Lower leg skin (tissue), 4 donors: ENCODE measurements at places on chromosomes 12 and 14.
A peak's percentile ranks its signal among the peaks of the same experiment; 100 is the strongest.

- DNase-seq = peak; percentile 66
These were observed 415.4 kb downstream of the ZFP36L1 start for GRCh38 chr14:68377459-68377858.

DNA sequence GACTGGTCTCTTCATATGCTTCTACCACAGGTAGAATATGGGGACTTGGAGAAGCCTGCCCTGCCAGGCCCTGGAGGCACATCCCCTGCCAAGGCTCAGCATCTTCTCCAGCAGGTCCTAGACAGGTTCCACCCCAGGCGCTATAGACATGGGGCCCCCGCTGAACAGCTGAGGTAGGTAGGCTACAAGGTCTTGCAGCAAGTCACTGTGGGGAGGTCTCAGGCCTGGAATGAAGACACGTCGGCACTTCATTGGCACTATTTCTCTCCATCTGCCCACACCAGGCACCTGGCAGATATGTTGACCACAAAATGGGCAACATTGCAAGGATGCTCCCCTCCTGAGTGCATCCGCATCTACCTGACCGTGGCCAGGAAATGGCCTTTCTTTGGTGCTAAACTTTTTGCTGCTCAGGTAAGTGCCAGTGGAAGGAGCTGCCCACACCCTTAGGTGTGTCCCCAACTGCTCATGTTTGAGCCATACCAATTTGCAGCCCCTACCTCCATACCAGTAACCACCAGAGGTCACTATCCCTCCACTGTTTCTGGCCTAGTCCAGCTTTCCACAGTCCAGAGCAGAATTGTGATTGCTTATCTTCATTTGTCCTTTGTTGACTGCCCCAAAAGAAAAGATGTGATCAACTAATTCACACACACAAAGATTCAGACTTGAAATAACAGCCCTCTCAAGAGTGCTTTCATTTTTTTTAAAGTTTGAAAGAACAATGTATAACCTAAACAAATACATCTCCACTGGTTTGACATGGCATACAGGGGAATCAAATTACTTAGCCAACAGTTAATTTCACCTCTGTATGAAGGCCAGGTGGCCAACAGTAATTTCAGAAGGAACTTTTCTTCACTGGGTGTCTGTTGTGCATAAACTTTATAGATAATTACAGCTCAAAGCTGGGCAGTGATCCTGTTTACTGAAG lies 16.1 kb downstream of the PIGH start:
- DNase-seq = peak; percentile 70

GRCh38 chr12:117033382-117034221 lies 65.6 kb downstream of the TESC start:
- no peak for DNase-seq

- no peak for DNase-seq
These were observed 103.9 kb downstream of the ARID2 start for GRCh38 chr12:45833401-45833800.

GRCh38 chr12:11710431-11710830 lies 61.0 kb downstream of the ETV6 start:
- DNase-seq = no peak

- DNase-seq = no peak
These were observed 34.4 kb downstream of the RAD52 start for GRCh38 chr12:915090-915489.

DNA sequence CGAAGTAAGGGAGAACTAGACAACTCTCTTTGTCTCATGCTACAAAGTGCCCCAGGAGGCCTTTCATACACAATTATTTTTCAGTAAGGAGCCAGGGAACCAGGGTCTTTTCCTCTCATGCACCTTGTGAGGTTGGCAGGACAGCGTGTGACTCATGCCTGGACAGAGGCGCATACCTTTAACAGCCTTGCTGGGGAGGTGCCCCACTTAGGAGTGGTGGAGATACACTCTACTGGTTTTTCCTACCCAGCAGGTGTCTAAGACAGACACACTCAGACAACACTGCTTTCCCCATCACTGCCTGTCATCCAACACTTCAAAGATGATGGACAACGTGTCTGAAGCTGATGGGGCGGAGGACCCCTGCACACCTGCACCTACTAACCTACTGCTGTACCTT lies 49.1 kb downstream of the B4GALNT3 start:
- DNase-seq = no peak

- no peak for DNase-seq
These were observed 13.0 kb downstream of the CLEC2B start for GRCh38 chr12:9856151-9856550.

DNA sequence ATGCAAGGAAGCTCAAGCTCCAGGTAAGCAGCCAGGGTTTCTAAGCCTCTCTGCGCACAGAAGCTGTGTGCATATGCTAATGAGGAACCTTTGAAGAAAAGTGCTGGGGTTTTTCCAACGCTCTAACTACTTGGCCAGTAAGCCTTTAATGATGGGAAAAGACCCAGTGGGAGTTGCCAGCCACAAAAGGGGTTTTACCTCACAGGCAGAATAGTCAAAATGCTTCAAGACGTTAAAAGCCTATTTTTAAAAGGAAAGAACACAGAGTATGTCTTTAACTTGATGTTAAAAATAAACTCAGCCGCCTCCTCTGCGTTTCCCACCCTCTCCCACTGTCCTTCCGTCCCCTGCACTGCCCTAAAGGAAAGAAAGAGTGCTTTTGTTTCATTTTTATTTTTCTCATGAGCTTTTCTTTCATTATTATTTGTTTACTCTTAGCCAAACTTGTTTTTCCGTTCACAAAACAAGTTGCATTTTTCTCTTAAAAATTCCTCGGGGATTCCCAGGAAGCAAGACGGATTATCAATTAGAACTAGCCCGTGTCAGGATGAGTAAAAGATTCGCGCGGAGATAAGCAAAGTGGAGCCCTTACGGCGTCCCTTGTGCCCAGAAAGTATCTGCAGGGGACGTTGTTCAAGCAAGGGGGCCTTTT lies 209.8 kb upstream of the NUDT4 start:
- DNase-seq = no peak

DNA sequence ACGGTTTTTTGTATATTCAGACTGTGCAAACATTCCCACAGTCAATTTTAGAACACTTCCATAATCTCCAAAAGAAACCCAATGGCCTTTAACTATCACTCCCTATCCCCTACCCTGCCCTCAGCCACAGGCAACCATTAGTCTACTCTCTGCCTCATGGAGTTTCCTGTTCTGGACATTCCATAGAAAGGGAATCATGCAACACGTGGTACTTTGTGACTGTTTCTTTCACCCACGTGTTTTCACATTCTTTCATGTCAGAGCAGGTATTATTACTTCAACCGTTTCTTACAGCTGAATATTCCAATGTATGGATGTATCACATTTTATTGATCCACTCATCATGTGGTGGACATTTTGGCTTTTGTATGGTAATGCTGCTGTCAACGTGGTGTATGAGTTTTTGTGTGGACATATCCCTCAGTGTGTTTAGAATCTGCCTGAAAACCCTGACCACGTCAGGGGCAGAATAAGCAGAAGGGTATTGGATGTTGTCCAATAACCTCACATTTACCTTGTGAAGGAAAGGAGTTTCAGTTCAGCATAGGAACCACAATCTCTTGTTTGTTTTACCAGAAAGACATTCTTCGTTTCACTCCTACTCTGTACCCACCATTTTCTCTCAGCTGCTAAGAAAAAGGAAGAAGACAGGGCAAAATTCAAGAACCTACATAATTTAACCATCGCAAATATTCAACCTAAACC lies 107.5 kb upstream of the DYRK2 start:
- DNase-seq = no peak

DNA sequence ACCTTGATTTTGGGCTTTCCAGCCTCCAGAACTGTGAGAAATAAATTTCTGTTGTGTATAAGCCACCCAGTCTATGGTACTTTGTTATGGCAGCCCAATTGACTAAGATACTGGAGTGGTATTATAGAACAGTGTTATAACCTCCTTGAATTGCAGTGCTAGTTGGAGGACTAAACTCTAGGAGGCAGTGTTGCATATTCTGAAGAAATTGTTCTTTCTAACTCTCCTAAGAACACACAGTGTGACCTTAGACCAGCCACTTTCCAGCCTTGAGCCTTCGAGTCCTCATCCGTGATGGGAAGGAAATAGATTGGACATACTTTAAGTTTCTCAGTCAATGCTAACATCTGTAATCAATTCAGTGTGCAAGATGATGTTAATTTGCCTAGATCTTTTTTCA lies 22.4 kb upstream of the LRRC10 start:
- DNase-seq = no peak

DNA sequence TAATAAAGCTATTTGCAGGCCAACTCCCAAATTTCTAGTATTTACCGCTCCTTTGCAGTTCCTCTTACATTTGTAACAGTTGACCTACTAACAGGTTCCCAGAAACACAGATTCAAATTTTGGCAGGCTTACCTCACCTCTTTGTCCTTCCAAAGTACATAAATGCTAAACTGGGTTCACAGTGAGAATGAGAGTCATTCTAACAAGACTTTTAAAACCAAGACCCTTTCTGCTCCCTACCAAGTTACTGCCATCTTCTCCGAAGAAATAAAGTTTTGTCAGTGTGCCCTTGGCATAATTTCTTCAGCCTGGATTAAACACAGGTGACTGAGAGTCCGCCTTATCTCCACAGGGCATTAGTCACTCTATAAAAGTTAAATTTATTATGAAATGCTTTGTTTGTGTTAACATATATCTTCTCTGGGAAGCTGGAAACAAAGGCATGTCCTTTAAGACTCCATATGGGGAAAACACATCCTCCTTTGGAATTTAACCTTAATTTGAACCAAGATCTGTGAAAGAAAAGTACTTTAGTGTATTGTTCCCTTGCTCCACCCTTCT lies 28.2 kb downstream of the FOXA1 start:
- DNase-seq = no peak

GRCh38 chr12:47343684-47344567 lies 264.2 kb upstream of the AMIGO2 start:
- no peak for DNase-seq

DNA sequence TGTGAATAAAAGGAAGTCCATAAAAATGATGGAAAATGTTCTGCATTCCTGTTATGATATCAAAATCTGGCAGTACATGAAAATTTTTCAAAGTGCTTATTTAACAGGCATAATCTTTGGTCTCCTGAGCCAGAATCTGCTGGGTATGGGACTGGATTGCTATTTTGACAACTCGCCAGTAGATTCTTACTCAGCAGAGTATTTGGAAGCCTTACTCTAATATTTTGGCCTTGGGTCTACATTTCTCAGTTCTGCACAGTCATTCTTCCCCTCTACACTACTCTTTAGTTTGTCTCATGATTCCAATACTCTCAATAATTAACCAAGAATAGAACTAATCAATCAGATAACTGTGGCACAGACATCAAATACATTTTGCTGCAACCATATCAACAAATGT lies 1.1 kb upstream of the SLCO1B1 start:
- no peak for DNase-seq

DNA sequence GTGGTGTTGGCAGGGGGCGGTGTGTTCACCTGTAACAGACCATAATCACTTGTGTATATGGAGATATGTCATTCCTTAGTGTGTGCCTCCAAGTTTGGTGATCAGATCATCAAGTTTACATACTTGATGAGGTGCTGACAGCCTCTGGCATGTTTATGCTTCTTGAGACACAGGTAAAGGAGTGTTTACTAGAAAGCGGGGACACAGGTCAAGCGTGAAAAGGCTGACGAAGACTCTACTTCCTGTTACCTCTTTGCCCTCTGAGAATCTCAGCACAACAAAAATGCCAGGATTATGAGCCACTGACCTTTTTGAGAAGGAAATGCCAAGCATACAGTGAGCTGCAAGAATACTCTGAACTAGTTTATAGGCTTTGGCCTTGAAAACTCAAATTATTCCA lies 29.6 kb downstream of the PRDM4 start:
- no peak for DNase-seq

GRCh38 chr14:44279357-44279756 lies 227.7 kb downstream of the FSCB start:
- no peak for DNase-seq

DNA sequence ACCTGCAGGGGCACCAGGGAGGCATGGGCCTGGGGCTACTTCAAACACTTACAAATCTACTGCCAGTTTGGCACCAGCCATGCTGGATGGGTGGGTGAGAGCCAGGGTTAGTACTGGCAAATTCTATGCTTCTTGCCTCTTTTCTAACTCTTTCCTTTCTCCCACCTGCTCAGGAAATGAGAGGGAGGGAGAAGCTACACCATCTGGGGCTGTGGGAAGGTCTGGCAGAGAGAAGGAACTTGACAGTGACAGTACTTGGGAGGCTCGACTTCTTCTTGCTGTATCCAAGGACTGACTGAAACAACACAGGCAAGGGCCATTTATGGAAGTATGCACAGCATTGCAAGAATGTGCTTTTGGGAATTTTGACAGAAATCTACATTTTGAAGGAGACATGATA lies 149.6 kb upstream of the DYRK2 start:
- DNase-seq = no peak

DNA sequence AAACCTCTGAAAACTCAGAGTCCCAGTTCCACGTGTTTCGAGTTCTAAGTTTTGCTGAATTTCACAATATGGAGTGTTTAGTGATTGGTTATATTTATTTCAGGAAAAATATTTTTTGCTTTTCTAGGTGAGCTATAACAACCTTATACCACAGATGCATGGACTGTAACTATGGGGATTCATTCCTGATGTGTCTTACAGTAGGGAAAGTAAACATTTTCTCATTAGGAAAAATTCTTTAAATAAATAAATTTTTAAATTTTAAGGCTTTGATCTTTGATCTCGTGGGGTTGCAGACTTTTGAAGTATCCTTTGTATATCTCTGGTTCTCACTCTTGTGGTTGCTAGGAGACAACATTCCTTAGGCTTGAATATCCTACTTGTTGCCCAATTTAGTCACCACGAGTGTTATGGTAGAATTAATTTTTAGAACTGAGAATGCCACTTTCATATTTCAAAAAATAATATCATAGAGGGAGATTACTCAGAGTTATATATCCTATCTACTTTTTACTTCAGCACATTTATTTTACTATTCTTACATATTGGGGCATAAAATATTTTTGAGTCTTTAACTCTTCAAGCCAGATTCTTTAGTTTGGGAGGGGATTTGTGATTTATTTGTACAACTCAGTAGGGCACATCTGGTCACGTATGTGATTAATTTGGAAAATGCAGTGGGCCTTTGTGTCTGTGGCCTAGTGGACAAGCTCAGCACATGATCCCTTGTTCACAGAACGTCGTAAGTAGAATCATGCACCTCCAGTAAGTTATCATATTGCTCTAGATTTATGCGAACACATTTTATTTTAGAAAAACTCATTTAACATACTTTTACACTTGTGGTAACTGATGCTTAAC lies 224.0 kb downstream of the TTC6 start:
- DNase-seq = no peak

- DNase-seq = no peak
These were observed 95.8 kb downstream of the ITPK1 start for GRCh38 chr14:93019970-93020369.

GRCh38 chr12:54184024-54184805 lies 4.6 kb downstream of the SMUG1 start:
- no peak for DNase-seq

GRCh38 chr14:80426683-80427082 lies 215.4 kb upstream of the DIO2 start:
- DNase-seq = no peak
